SW480 (cell line): ENCODE measurements at places on chromosomes 11 and 22.

DNA sequence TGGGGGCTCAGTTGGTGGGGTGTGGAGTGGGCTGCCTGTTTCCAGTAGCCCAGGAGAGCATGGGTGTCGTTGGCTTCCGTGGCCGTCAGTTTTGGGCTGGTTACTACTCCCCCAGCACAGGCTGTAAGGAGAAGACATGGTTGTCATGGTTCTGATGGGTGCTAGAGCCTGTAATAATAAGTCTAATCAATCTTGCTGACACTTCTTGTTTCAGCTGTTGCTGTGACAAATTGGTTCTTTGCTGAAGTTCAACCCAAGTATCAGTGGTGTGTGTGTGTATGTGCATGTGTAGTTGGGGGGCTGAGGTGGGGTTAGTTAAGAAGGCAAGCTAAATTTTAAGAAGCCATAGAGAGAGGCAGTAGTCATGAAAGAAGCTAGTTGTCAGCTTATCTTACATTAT is 61.3 kb upstream of the DBX1 start:
- DNase-seq = no peak

- DNase-seq = no peak
These were observed 59.1 kb downstream of the ST3GAL4 start for GRCh38 chr11:126414615-126415014.

GRCh38 chr11:128662076-128662475 is 31.8 kb upstream of the FLI1 start:
- no peak for DNase-seq

GRCh38 chr11:12024254-12024926 is 16.0 kb upstream of the DKK3 start:
- no peak for DNase-seq

DNA sequence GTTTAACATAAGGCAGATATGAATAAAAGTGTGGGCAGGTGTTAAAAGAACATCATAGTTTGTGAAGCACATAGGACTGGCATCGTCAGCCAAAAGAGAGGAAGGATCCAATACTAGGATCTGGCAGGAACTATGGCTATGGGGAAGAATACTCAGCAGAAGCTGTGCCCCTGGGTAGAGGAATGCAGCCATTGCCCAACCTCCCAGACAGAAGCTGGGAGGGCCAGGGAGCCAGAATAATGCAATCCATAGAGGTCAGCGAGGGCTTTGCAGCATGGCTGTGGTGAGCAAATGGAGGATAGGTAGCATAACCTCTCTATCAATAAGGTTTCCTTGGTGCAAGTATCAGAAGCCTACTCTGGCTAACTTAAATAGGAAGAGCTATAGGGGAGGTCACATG is 11.7 kb upstream of the CSTF3 start:
- DNase-seq = no peak

- DNase-seq = no peak
These were observed 2.6 kb upstream of the P2RY2 start for GRCh38 chr11:73215191-73216134.

GRCh38 chr22:42926104-42926503 is 69.0 kb upstream of the ARFGAP3 start:
- no peak for DNase-seq

- DNase-seq = peak; percentile 3
These were observed 543.7 kb upstream of the RAG2 start for GRCh38 chr11:37141707-37142106.

- DNase-seq = no peak
These were observed 54.4 kb downstream of the SLC35F2 start for GRCh38 chr11:107804211-107804610.

- DNase-seq = no peak
These were observed 2.5 kb upstream of the PYGM start for GRCh38 chr11:64762277-64762673.

DNA sequence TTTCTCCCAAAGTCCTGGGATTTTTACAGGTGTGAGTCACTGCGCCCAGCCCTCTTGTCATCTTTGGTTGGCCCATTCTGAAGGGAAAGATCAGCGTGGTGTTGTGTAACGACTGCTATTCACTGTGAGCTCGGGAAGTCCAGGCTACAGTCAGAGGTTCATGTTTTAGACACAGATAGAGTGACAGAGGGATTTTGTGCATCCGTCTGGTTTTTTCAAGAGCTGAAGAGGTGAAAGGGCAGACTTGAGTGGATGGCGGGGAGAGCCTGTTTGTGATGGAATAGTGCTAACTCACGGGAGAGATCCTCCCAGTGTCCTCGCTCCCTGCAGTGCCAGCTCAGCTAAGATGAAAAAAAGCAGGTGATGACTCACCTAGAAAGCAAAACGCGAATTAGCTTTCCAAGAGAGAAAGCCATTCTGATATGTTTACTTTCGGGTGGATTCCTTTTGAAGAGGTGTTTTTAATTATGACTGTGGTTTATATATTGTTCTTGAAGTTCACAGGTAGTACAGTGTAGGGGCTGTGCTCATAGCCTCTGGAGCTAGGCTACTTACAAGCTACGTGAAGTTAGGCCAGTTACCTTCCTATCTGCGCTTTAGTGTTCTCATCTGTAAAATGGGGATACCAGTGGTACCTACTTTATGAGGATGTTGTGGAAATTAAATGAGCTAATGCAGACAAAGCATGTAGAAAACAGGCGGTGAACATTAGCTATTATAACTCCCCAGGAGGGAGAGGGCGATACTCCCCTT is 67.2 kb downstream of the C11orf91 start:
- DNase-seq = peak; percentile 98

DNA sequence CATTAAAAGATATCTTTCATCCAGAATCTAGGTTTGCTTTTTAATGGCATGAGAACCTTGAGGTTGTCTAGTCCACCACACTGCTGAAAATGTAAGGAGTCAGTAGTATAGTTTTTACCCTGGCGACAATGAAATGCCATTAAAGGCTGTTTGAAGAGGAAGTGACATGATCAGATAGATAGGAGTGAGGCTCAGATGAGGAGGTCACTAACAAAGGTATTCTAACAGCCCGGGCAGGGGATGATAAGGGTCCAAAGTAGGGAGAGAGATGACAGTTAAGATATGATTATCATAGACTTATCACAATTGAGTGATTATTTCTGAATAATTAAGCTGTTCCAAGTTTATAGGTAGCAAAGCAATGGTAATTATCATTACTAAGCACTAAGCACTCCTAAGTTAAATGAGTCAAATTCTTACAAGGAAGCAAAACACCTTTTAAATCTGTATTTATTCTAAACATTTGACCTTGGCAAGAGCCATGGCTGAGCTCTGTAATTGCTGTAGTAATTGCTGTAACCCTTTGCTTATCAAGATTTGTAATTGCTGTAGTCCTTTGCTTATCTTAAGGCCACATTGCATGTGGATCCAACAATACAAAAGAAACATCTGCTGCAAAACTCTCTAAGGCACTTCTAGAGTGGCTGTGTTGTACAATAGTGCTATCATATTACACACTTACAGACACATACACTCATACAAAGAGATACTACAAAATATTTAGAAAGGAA is 92.6 kb downstream of the ENTHD1 start:
- DNase-seq = no peak

GRCh38 chr22:19799322-19800190 is 39.0 kb downstream of the TBX1 start:
- no peak for DNase-seq

GRCh38 chr22:29855611-29856181 is 17.6 kb upstream of the ASCC2 start:
- DNase-seq = no peak

GRCh38 chr11:76672431-76673175 is 2.1 kb upstream of the LRRC32 start:
- DNase-seq = peak; percentile 17

- DNase-seq = no peak
These were observed 31.3 kb downstream of the SHANK3 start for GRCh38 chr22:50703726-50704509.

DNA sequence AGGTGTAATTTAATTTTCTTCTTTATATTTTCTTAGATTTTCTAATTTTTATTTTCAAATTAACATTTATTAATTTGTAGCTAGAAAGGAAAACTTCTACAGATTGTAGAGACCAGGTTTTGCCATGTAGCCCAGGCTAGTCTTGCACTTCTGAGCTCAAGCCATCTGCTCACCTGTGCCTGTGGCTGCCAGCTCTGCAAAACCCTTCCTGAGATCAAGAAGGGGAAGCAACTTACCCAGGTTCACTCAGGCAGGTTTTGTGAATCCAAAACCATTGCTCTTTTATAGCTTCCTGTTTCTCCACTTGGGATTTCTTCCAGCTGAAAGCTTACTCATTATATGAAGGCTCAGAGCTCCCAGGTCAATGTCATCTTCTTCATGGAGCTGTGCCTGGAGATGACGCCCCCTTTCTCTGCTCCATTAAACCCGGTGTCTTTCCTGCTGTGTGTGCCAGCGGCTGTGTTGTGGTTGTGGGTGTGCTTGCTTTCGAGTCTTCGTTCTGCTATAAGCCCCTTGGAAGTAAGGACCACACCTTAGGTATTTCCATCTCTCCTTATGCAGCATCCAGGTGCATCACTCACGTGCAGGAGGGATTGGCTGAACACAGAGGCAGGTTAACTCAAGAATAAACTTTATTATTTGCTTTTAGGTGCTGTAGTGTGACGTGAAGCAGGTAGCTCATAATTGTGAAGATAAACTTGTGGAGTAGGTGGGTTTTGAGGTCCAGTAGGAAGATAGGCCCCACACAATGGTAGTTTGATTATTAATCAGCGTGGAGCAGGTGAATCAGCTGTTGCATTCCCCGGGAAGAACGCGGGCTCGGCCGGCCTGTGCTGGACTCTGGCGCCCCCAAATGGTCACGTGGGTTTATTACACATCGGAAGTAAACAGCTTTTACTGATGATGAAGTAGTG is 42.2 kb upstream of the INCENP start:
- DNase-seq = peak; percentile 70

- no peak for DNase-seq
These were observed 296.2 kb downstream of the CNTN5 start for GRCh38 chr11:99316776-99317520.

GRCh38 chr11:69278091-69278867 is 15.7 kb upstream of the MYEOV start:
- peak; percentile 60 for DNase-seq

GRCh38 chr22:25763239-25763777 is 21.3 kb downstream of the MYO18B start:
- DNase-seq = no peak

DNA sequence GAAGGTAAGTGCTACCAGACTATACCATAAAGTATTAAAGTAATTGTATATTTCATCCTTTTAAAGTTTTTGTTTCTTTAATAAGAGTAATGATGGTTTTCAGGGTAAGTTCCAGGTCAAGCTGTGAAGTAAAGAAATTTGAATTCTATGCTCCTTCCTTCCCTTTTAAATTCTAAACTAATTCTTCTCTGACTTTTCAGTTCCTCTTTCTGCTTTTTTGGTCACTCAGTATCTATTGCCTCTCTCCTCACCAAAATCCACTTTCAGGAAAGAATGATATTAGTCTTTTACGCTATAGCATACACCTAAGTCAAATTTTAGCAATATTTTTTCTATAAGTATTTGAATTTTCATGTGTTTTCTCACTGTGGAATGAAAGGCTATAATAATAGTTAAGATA is 8.2 kb downstream of the MMP8 start:
- DNase-seq = no peak

DNA sequence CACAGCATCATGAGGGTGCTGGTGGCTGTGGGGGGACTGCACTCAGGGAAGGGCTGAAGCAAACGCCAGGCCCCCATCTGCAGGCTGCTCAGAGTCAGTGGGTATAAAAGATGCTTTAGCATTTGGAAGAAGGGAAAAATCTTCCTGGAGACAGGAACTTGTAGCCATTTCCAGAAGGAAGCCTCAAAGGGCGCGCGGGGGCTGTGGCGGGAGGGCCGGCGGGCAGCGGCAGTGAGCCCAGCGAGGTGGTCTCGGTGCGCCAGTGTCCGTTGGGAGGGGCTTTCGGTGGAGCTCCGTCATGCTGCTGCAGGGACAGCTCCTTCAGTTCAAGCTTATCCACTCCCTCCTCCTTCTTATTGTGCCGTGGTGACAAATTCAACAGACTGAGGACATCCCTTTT is 63.0 kb upstream of the PITPNB start:
- no peak for DNase-seq

DNA sequence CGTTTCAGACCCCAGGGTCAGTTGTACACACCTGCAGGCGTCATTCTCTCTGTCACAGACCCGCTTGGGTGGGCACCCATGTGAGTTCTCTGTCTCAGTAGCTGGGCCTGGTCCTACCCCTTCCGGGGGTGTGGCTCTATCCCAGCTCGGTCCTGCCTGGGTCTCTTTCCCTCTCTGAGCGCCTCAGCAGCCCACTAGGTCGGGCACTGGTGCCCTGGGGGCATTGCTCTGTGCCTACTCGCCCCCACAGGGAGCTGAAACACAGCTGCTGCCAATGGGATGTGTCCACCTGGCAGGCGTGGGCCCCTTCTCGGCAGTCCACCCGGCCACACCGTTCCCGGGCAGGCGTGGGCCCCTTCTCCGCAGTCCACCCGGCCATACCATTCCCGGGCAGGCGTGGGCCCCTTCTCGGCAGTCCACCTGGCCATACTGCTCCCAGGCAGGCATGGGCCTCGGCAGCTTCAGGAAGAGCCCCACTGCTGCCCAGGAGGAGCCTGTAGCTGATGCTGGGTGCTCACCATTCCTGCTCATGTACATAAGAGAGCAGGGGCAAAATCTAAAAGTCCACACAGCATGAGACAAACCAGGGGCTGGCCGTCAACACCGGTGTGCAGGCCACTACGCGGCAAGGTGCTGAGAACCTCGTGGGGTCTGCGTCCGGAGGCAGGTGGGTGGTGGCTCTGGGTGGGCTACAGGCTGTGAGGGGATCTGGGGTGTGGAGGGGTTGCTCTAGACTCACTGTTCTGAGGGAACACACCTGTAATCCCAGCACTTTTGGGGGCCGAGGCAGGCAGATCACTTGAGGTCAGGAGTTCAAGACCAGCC is 12.3 kb downstream of the MLC1 start:
- no peak for DNase-seq

GRCh38 chr22:47409539-47410275 is 647.3 kb downstream of the TBC1D22A start:
- DNase-seq = no peak

GRCh38 chr11:111765320-111765983 is 737 bp downstream of the PPP2R1B start:
- peak; percentile 27 for DNase-seq

GRCh38 chr22:17113600-17113999 is 7.6 kb downstream of the TMEM121B start:
- no peak for DNase-seq

GRCh38 chr11:117882311-117882905 is 6.0 kb upstream of the FXYD6 start:
- no peak for DNase-seq

DNA sequence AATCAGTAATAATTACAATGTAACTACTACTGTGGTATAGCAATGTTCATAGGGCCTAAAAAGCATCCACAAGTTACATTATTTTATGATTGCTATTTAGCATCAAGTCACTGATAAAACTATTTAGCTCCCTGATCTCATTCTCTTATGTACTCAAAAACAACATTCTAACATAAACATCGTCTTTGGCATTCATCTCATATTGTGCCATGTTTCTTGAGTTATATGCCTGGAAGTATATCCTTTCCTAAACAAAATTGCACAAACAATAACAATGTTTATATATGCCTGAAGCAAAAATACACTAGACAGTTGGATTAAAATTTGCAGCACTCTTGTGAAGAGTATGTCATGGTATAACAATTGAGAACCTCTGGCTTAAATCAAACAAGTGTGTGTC is 34.1 kb downstream of the HORMAD2 start:
- DNase-seq = no peak
